Smooth muscle cell of the coronary artery (primary cell): ENCODE measurements at places on chromosomes 6 and 20. TPM values are rescaled to one million over a fixed set of nuclear protein-coding genes. Genes with fewer than 3 reads are reported as not detected.

C6orf141 gene
- total RNA-seq = not detected in 2 replicates

ZNF337 gene
- 13.9 and 16.3 TPM in 2 replicates for total RNA-seq

HNF4A gene
- not detected in 2 replicates for total RNA-seq

DNMT3B gene
- total RNA-seq = 2.0 and 2.3 TPM in 2 replicates

USP49 gene
- total RNA-seq = 1.8 and 3.0 TPM in 2 replicates
